ENCODE measurements at places on chromosomes 13 and 19.

GRCh38 chr19:28401739-28402424 is 811.1 kb downstream of the UQCRFS1 start:
- no peak for DNase-seq

- no peak for DNase-seq
Measured at GRCh38 chr13:53152057-53152421, 123.4 kb downstream of the OLFM4 start.

DNA sequence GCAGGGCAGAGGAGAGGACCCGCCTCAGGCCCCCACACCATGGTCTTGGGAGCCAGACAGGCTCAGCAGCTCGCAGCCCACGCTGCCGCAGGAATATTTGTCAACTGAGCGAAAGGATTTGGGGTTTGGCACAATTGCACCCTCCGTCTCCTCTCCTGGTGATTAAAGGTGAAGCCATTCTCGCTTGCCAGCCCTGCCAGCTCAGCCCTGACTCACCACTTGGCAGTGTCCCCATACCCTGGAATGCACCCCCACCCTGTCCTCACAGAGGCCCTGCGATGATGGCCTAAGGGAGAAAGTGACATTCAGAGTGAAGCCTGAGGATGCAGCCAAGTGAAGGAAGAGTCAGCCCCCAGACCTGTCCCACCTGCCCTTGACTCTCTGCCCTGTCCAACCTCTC is 18.8 kb downstream of the CYTH2 start:
- DNase-seq: no peak

DNA sequence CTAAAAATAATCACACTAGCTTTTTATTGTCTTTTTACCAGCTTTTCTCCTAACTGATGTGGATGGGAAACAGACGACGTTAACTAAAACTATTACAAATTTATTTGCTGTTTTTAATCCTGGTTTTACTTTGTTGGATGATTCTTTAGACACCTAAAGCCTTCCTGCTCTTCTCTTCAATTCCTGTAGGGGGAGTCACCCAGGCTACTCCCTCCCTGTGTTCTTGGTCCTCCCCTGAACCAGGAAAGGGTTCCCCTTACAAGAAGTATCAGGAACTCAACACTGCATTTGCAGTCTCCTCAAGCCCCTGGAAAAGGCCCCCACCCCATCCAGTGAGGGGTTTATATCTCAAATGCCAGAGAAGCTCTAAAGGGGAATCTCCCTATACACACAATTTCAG is 206.1 kb downstream of the SUCLA2 start:
- no peak for DNase-seq

GRCh38 chr13:46639033-46639981 is 86.3 kb downstream of the LRCH1 start:
- no peak for DNase-seq

- no peak for DNase-seq
Measured at GRCh38 chr13:48542138-48542537, 9.3 kb upstream of the RCBTB2 start.

DNA sequence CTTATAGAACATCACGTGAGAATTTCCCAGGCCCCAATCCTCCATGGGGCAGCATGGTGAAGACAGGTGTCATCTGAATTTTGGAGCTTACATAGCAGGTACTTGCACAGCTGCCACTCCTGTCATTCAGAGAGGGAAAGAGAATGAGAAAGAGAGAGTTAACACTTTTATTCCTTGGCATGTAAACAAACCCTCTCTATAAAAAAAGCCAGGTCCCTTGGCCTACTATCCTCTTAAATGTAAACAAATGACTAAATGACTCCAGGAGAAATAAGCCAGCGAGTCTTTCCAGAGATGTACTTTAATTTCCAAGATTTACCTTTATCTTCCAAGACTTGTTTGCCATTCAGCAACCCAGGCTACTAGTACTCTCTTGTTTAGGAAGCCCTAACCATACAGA is 195.3 kb upstream of the HTR2A start:
- DNase-seq: no peak

DNA sequence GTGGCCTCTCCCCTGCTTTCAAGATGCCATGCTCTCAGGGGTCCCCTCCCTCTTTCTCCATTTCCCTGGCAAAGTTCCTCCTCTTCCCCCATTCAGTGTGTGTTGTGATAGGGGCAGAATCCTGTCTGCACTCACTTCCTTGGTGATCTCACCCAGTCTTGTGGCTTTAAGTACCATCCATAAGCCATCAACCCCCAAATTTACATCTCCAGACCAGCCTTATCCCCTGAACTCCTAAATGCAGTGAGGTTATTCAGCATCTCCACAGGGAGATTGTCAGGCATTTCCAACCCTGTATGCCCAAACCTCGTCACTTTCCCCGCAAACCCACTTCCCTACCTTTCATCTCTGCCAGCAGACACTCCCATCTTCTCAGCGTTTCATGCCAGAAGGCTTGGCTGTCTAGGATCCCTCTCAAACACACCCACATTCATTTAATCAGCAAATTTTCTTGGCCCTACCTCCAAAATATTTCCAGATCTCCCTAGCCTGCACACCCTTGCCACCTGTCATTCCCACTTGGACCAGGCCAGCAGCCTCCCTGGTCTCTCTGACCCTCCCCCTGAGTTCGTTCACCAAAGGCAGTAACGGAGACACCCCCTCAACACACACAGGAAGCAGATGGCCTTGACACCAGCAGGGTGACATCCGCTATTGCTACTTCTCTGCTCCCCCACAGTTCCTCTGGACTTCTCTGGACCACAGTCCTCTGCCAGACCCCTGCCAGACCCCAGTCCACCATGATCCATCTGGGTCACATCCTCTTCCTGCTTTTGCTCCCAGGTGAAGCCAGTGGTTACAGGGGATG is at the start of gene HCST:
TSS of gene HCST (plus strand) at position 676 of the 808 bp plus-strand sequence. CDS start at position 741, 65 bp downstream.
- no peak for DNase-seq

- no peak for DNase-seq
Measured at GRCh38 chr13:26442541-26442940, 114.9 kb upstream of the WASF3 start.

GRCh38 chr19:38683393-38684077 is 36.1 kb downstream of the ACTN4 start:
- no peak for DNase-seq

DNA sequence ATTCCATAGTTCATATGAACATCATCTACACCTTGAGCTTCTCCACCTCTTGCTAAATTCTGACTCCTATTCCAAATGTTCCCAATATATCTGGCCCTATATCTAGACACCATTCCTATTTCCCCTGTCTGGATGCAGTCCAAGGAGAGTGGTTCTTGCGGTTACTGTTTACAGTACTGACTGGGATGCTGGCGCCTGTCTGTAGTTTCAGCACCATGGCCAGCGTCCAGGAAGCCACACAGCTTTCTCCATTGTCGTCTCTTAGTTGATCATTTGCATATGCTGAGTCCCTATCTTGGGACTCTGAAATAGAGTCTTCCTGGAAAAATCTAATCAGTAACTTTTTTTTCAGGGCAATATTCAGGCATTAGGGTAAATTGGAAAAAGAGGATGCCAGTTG is 14.9 kb downstream of the LAIR2 start:
- no peak for DNase-seq

DNA sequence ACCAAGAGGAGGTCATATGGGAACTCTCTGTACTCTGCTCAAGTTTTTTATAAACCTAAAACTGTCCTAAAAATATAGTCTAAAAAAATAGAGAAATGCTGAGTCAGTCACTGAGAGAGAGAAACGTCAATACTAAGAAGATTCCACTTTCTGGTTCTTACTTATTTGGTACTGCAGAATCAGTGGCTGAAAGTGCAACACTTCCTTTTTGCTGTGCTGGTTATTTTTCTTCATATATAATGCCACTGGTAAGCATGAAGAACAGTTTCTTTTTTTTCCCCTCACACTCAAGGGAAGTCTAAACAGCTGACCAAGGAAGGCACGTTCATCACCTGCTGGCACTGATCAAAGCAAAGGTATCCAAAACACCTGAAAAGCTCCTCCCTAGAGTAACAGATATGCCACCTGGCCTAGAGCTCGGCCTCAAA is 44.3 kb upstream of the N4BP2L1 start:
- DNase-seq: no peak

DNA sequence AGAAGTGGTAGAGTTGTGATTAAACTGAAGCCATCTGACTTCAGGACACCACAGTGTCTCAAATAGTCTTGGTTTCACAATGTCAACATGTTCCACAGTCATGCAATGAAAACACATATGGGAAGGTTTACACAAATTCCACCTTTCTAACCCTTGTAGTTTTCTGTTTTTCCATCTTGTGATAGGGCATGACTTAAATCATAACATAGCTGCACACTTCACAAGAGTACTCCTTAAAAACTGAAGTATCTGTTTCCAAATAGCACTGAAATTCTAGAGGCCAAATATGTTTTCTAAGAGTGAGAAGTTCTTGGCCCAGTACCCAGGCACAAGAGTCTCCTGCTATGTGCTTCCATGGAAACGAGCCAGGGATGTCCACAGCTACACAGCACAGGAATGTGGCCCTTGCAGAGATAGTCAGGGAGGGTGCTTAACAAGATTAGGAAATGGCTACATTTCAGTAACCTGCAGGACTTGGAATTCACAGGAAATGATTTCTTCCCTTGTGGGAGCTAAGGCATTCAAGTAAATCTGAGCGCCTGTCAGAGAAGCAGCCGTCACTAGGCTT is 269.1 kb downstream of the NDFIP2 start:
- DNase-seq: no peak

- DNase-seq: no peak
Measured at GRCh38 chr13:65417953-65418352, 1812.2 kb downstream of the PCDH9 start.

GRCh38 chr19:10744801-10745293 is 27.0 kb downstream of the DNM2 start:
- no peak for DNase-seq

- no peak for DNase-seq
Measured at GRCh38 chr13:95003019-95003813, 290.9 kb upstream of the SOX21 start.

GRCh38 chr13:113765564-113765910 is 6.5 kb downstream of the TMEM255B start:
- DNase-seq: no peak

- no peak for DNase-seq
Measured at GRCh38 chr13:107450431-107450830, 764.9 kb downstream of the LIG4 start.

DNA sequence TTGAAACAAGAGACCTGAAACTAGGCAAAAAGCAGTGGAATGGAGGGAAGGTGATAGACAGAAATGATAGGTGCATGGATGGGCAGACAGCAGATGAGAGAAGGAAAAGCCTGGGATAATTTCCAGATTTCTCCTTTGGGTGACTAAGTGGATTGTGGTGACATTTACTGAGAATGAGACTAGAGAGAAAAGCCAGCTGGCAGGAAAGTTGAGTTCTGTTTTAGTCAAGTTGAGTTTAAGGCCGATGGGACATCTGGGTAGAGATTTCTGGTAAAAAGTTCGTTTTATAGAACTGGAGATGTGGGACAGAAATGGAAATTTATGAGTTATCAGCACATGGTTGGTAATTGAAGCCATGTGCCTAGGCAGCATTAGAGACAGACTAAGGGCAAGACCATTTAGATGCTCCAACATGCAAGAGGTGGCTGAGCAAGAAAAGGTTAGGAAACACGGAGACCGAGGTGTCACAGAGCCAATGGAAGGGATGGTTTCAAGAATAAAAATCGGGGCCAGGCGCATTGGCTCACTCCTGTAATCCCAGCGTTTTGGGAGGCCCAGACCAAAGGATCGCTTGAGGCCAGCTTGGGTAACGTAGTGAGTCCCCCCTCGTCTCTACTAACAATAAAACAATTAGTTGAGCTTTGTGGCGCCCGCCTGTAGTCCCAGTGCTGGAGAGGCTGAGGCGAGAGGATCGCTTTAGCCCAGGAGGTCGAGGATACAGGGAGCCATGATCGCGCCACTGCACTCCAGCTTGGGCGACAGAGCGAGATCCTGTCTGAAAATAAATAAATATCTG is 9.6 kb upstream of the DGKH start:
- no peak for DNase-seq

- peak; percentile 20 for DNase-seq
Measured at GRCh38 chr19:2391118-2391725, 31.2 kb downstream of the TMPRSS9 start.

GRCh38 chr13:82879921-82880320 is 1002.4 kb downstream of the SLITRK1 start:
- DNase-seq: no peak

GRCh38 chr19:743168-743687 is 7.7 kb upstream of the MISP start:
- no peak for DNase-seq

GRCh38 chr19:44643605-44644401 is at the start of gene PVR:
TSS of gene PVR (plus strand) at chr19:44643910. CDS start at chr19:44644097, 187 bp downstream.
- peak; percentile 43 for DNase-seq

- no peak for DNase-seq
Measured at GRCh38 chr19:8095354-8095886, 42.9 kb downstream of the CCL25 start.

DNA sequence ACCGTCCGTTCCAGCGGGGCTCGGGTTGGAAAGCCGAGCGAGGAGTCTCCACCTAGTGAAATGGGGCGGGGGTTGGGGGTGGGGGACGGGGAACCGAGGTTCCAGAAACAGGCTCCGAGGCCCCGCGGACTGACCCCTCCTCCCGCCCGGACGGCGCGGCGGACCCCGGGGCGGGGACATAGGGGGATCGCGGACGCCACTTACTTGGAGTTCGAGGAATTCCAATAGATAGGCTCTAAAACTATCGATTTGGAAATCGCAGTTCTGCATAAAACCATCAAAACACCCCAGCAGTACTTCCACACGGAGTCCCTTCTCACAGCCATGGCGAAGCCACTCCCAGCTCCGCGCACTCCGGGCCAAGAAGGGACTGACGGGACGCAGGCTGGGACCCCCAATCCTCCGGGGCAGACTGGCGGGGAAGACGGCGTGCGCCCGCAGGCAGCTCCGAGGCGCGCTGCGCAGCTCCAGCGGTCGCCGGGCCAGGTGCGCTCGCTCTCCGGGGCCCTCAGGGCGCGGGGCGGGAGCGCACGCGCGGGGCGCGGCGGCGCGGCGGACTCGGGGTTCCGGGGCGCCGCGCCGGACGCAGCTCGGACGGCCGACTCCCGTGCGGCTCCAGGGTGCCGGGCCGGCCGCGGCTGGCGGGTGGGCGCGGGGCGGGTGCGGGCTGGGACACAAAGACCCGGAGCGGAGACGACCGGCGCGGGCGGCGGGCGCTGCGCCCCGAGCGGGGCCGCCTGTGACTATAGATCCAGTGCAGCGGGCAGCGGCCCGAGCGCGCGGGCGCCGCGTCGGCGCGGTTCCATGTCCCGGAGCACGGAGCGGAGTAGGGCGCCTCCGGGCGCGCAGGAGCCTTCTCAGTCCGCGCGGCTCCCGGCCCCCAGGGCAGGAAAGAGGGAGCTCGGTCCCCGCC is 567 bp downstream of the EFNB2 start:
- DNase-seq: no peak
